AML-193 (cell line): ENCODE measurements at places on chromosomes 1 and 21.
A peak's percentile ranks its signal among the peaks of the same experiment; 100 is the strongest.

DNA sequence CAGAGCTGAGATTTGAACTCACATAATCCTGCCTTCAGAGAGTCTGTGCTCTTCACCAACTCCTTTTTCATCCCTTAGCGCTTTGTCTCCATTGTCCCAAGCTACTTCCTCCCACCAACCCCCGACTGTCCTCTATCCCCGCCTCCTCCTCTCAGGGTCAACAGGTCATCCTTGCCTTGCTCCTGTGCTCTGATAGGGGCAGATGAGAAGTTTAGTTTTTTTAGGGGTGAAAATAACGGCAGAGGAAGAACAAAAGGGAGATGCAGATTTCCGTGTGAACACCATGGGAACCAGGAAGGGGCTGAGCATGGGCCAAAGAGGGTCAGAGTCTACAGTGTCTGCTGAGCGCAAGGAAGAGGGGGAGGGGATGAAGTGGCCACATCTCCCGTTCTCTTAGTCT lies 31.9 kb downstream of the GLUL start:
- no peak for DNase-seq

- DNase-seq, result peak; percentile 55
Observed at GRCh38 chr1:9110669-9111356, 18.1 kb downstream of the GPR157 start.

DNA sequence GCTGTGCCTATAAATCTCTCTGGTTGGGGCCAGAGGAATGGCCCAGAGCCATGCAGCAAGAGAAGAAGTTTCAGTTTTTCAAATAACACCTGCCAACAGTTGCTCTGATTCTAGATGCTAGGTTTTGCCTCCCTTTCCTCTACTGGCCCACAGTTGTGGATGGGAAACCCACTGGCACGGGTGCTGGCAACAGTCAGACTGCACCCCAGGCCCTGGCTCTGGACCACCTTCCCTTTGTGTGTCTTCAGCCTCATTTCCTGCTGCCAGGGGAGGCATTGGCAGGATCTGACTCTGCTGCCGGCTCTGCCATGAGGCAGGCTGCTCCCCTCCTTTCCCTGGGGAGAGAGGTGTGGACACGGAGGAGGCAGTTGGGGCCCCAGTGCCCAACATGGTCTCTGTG lies 142.0 kb downstream of the IGSF21 start:
- DNase-seq, result no peak

DNA sequence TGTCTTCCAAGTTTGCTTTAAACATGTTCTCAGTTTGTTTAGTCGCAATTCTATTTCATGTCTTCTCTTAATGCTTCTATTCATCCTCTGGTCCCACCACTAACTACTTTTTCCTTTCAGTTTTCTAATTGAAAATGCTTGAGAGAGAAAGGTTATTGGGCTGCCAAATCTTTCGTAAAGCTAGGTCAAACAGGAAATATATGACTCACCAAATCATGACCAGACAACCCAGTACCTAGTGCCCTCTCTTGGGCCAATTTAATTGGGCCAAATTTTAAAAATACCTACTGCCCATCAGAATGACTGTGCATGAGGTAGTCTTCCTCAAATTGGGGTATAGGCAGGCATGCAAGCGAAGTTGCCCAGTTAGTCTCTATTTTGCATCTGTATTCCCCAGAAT lies 295.4 kb upstream of the PBX1 start:
- DNase-seq, result no peak

- peak; percentile 4 for DNase-seq
Observed at GRCh38 chr1:196355206-196355786, 252.9 kb downstream of the KCNT2 start.

DNA sequence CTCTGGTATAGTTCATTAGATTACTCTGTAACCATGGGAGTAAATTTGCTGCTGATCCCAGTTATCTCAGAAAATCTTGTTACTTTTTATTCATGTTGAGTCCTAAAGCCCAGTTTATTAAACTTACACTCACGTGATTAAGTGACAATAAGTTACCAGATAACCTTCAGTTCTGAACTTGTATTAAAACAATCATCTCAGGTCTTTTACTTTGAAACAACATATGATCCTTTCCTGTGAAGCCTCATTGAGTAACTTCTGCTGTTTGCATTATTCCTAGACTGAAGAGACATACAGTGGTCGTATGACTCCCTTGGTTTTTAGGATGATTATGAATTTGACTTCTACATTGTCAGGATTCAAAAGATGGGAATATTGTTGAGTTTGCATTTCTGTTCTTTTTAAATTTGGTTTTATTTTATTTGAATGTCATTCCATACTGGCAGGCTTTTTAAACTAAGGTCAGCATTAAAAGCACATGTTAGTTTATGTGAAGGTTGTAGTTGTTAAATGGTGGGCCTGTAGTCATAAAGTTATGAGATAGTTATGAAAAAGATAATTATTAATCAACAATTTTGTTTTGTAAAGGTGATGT lies 117.9 kb downstream of the CD247 start:
- DNase-seq, result no peak

DNA sequence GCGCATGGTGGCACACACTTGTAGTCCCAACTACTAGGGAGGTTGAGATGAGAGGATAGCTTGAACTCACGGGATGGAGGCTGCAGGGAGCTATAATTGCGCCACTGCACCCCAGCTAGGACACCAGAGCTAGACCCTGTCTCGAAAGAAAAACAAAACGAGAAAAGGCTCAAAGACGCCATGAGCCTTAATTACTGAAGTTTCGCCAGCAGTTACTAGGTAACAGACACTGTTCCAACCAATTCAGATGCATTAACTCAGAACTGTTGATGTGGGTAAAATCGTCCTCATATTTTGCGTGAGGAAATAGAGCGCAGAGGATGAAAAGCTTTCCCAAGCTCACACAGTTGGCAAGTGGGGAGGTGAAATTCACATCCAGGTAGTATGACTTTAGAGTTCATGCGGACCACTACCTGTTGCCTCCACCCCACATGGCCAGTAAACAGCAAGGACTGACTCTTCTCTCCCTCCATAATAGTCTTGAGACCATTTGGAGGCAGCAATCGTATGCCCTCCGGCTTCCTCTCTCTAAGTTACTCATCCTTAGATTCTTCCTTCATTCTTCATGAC lies 40.1 kb downstream of the INAVA start:
- DNase-seq, result no peak

GRCh38 chr1:113830039-113830438 lies 17.8 kb upstream of the RSBN1 start:
- no peak for DNase-seq

DNA sequence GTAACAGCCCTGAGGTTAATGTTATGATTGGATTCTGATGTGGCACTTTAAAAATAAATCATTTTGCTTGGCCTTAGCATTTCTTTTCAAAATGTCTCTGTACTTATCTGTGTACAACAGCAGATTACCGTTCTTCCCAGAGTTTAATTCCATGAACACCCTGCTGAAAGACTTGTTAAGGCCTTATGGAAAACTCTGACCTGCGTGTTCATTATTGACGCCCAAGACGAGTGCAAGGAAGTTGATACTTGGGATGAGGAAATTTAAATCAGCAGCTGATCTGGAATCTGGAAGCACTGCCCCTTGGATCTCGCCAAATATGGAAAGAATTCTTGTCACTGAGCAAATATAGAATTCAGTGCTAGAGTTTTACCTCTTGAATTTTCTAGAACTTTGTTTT lies 6.7 kb downstream of the ERG start:
- DNase-seq, result no peak

- DNase-seq, result no peak
Observed at GRCh38 chr1:228335406-228336307, 71.0 kb downstream of the TRIM11 start.

GRCh38 chr1:63982201-63982600 lies 208.4 kb downstream of the ROR1 start:
- DNase-seq, result no peak

- DNase-seq, result no peak
Observed at GRCh38 chr21:41345934-41346685, 15.7 kb upstream of the MX2 start.

DNA sequence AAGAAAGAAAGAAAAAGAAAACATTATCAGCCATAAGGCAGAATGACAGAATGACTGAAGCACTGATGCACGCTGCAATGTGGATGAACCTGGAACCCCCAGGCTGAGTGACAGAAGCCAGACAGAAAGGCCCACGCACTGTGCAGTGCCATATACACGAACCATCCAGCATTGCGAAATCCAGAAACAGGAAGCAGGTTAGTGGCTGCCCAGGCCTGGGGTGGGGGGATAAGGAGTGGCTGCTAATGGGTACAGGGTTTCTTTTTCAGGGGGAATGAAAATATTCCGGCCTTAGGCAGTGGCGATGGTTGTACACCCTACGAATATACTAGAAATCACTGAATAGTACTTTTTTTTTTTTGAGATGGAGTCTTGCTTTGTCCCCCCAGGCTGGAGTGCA lies 57.0 kb downstream of the CHD5 start:
- DNase-seq, result peak; percentile 37

DNA sequence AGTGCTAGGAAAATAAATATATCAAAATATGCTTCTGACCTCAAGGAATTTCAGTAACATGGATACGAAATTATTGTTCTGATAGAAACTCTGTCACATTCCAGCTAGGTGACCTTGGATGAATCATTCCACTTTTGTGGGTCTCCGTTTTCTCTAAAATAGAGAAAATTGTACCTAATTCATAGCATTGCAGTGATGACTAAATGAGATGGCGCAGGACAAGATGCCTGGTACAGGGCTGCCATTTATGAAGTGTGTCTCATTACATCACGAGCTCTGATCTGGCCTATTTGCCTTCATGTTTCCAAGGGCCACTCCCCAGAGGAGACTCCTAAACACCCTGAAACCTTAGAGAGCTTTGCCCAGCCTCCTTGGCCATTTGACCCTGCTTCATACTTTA lies 480.0 kb upstream of the USP24 start:
- DNase-seq, result no peak

DNA sequence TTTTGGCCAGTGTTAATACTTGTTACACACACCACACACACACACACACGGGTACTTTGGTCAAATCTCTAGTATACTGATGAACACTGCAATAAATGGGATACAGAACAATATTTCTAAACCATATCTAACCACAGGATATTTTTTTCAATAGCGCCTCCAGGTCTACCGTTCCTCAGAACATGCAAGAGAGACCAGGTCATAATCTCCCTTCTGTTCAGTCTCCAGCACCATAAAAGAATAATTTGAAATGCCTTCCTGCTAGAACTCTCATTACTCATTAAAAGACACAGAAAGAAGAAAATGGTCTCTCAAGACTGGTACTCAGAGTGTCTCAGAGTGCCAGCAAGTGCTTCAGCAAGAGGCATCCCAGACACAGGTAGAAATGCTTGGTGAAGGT lies 11.5 kb upstream of the SLC44A3 start:
- DNase-seq, result no peak

DNA sequence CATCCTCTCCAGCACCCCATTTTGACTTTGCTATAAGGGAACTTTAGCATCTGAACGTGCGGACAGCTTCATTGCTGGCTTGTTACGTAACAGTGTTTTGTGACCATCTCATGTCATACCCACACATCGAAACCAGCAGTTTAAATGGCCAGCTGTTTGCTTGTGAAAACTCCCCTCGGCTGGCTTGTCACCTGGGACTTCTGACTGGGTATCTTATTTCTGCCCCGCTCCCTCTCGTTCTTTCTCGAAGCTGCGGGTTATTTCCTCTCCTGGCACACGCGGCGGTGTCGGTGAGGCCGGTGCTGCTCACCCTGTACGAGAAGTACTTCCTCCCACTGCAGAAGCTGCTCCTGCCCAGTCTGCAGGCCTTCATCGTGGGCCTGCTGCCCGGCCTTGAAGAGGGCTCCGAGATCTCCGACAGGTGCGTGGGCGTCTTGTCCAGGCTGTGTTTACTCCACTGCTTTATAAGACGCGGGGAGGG lies 43.5 kb downstream of the DOP1B start:
- no peak for DNase-seq

GRCh38 chr1:46114925-46115603 lies 17.4 kb downstream of the PIK3R3 start:
- no peak for DNase-seq

DNA sequence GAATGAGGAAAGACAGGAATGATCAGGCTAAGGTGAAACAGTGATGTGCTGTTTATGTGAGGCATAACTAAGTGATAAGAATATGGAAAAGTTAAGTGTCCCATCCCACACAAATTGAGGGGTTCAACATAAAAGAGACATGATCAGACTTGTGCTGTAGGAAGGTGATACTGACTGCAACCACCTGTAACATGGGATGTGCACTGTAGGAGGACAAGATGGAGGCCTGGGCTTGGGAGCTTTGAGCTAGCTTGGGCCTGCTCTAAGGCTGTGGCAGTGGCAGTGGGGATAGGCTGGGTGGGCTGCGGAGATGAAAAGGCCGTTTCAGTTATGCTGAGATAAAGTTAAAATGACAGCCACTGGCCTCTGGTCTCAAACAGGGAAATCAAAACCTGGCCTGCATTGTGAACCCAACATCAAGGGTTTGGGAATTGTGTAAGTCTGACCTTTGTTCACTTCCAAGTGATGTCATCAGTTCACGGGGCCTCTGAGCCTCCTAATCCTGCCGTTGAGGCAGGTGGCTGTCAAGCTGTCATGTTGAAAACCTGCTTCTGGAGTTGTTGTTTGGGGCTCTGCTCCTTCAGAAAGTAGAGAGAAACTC lies 61.2 kb upstream of the TENT5C start:
- no peak for DNase-seq
